ENCODE measurements at places on chromosomes 5 and 9. TPM values are rescaled to one million over a fixed set of nuclear protein-coding genes. Genes with fewer than 3 reads are reported as not detected.

The OMD gene
- polyA plus RNA-seq: not detected

The FOXD4L4 gene
- polyA plus RNA-seq: not detected

The CBY3 gene
- polyA plus RNA-seq: not detected

The HMHB1 gene
- not detected for polyA plus RNA-seq

The SPINK7 gene
- not detected for polyA plus RNA-seq

The PCDHGB1 gene
- polyA plus RNA-seq: 0.68 TPM

The NFIB gene
- 0.18 TPM for polyA plus RNA-seq

The GRM6 gene
- not detected for polyA plus RNA-seq

The DBH gene
- not detected for polyA plus RNA-seq

The DND1 gene
- 4.4 TPM for polyA plus RNA-seq

The KCNV2 gene
- polyA plus RNA-seq: not detected

The GPX3 gene
- polyA plus RNA-seq: 4.0 TPM

The PCDHB8 gene
- polyA plus RNA-seq: 0.81 TPM

The EPB41L4A gene
- 7.4 TPM for polyA plus RNA-seq

The DRD1 gene
- polyA plus RNA-seq: 0.72 TPM

The ARHGEF28 gene
- not detected for polyA plus RNA-seq

The SPINK4 gene
- polyA plus RNA-seq: not detected

The IL13 gene
- polyA plus RNA-seq: 0.25 TPM

The IGFBPL1 gene
- 372 TPM for polyA plus RNA-seq

The SLC36A3 gene
- polyA plus RNA-seq: not detected

The FSTL4 gene
- polyA plus RNA-seq: 0.57 TPM

The CDC14B gene
- polyA plus RNA-seq: 7.0 TPM

The IRX2 gene
- polyA plus RNA-seq: 0.95 TPM

The PPP3R2 gene
- polyA plus RNA-seq: not detected

The SELENOP gene
- 1.9 TPM for polyA plus RNA-seq

The KCNMB1 gene
- not detected for polyA plus RNA-seq

The PIP5K1B gene
- polyA plus RNA-seq: 0.72 TPM

The CCL21 gene
- polyA plus RNA-seq: not detected

The SAXO1 gene
- polyA plus RNA-seq: not detected

The PTPRD gene
- polyA plus RNA-seq: 153 TPM

The FAXDC2 gene
- polyA plus RNA-seq: 0.12 TPM

The ARHGEF37 gene
- polyA plus RNA-seq: 0.68 TPM

The IL3 gene
- not detected for polyA plus RNA-seq

The SLC31A1 gene
- 7.0 TPM for polyA plus RNA-seq

The GRXCR2 gene
- 0.36 TPM for polyA plus RNA-seq

The DNAI1 gene
- polyA plus RNA-seq: 0.99 TPM

The FGFR4 gene
- polyA plus RNA-seq: 10.3 TPM

The CSF1R gene
- polyA plus RNA-seq: not detected

The ICE1 gene
- 24.4 TPM for polyA plus RNA-seq

The HAVCR1 gene
- polyA plus RNA-seq: not detected
